ENCODE measurements at places on chromosomes 7 and 10. TPM values are rescaled to one million over a fixed set of nuclear protein-coding genes. Genes with fewer than 3 reads are reported as not detected.

Gene ADAP1
- 220 TPM for total RNA-seq

Gene IFIT1B
- total RNA-seq, result not detected

Gene GPR26
- total RNA-seq, result not detected

Gene CUX1
- total RNA-seq, result 59.8 TPM

Gene LBX1
- total RNA-seq, result not detected

Gene FAM180A
- not detected for total RNA-seq

Gene NUPR2
- not detected for total RNA-seq

Gene HOXA3
- 20.9 TPM for total RNA-seq

Gene MMD2
- not detected for total RNA-seq

Gene STEAP2
- 38.5 TPM for total RNA-seq

Gene SPOCK2
- total RNA-seq, result 205 TPM

Gene TDRD1
- not detected for total RNA-seq

Gene SEMA3A
- 24.3 TPM for total RNA-seq

Gene FKBP6
- not detected for total RNA-seq

Gene NRCAM
- total RNA-seq, result 15.0 TPM

Gene ADRB1
- total RNA-seq, result 0.47 TPM

- no peak for DNase-seq
Observed at GRCh38 chr10:30398193-30398592, 35.8 kb upstream of the MAP3K8 start.

DNA sequence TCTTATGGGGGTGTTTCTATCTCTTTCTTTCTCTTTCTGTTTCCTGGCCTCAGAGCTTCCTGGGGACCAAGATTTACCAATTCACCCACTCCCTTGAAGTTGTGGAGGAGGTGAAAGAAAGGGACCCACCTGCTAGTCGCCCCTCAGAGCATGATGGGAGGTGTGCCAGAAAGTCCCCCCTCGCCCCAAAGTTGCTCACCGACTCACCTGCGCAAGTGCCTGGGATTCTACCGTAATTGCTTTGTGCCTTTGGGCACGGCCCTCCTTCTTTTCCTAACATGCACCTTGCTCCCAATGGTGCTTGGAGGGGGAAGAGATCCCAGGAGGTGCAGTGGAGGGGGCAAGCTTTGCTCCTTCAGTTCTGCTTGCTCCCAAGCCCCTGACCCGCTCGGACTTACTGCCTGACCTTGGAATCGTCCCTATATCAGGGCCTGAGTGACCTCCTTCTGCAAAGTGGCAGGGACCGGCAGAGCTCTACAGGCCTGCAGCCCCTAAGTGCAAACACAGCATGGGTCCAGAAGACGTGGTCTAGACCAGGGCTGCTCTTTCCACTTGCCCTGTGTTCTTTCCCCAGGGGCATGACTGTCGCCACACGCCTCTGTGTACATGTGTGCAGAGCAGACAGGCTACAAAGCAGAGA lies 12.2 kb downstream of the AQP1 start:
- peak; percentile 0 for DNase-seq

GRCh38 chr7:155316427-155317113 lies 18.9 kb downstream of the INSIG1 start:
- DNase-seq, result no peak

- DNase-seq, result no peak
Observed at GRCh38 chr10:30029164-30029871, 30.1 kb downstream of the JCAD start.

- DNase-seq, result no peak
Observed at GRCh38 chr7:47031786-47032535, 550.0 kb downstream of the TNS3 start.

GRCh38 chr7:153522261-153522660 lies 529.9 kb upstream of the DPP6 start:
- no peak for DNase-seq

GRCh38 chr7:17385612-17386011 lies 87.2 kb downstream of the AHR start:
- DNase-seq, result no peak

GRCh38 chr7:30422922-30423321 lies 55.7 kb downstream of the NOD1 start:
- no peak for DNase-seq

DNA sequence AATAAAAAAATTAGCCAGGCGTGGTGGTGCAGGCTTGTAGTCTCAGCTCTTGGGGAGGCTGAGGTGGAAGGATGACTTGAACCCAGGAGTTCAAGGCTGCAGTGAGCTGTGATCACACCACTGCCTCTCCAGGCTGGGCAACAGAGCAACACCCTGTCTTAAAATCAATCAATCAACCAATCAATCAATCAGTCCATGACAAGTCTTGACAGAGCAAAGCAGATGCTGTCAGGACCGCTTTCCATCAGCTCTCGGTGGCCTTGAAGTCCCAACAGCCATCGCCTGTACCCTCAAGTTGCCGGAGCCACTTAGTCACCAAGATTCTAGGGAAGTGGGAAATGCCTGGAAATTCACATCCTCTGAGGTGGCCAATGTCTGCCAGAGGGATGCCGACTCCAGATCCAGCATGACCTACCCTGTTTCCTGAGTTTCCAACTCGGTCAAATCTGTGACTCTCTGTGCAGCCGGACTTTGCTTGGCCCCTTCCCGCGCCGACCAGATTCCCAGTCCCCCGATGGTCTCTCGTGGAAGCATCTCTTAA lies 871 bp upstream of the CCL24 start:
- DNase-seq, result no peak

GRCh38 chr10:48253970-48254657 lies 20.4 kb downstream of the FRMPD2 start:
- DNase-seq, result no peak

GRCh38 chr10:121325490-121326231 lies 272.6 kb downstream of the FGFR2 start:
- no peak for DNase-seq

DNA sequence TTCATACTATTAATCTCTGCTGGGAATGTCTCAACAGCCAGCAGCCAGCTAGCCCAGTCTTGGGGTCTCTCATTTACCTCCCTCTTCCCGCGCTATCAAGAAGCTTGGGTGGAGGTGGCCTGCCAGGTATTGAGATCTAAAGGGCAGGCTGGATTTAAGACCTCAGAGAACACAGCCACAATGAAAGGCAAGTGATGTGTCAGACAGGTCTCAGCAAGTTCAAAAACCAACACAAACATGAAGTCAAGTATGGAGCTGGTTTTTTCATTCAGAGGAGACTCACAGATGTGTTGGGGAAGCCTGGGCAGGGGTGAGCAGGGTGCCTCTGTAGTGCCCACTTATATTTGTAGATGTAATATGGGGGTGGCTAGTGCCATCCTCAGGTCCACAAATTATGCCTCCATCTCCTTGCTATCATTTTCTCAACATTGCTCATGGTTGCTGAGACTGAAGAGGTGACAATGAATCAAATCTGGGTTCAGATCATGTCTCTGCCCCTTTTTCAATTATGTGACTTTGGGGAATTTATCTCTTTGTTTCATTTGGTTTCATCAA lies 27.7 kb upstream of the CROT start:
- DNase-seq, result no peak

- DNase-seq, result peak; percentile 34
Observed at GRCh38 chr10:30000802-30001571, 58.4 kb downstream of the JCAD start.

DNA sequence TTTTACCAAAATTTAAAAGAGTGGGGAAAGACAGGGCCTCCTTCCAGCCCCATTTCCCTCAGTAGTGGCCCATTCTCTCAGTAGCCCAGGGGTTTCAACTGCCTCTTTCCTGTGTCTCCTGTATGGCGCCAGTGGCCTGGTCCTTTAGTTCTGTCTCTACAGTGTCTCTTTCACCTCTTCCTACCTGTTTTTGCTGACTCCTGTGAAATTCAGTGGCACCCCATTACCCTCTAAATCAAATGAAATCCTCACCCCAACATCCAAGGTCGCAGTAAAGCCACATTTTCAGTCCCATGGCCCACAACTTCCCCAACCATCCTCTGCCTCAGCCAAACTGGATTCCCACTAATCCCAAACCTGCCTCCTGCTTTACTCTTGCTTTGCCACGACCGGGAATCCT lies 200.7 kb downstream of the IPMK start:
- no peak for DNase-seq

DNA sequence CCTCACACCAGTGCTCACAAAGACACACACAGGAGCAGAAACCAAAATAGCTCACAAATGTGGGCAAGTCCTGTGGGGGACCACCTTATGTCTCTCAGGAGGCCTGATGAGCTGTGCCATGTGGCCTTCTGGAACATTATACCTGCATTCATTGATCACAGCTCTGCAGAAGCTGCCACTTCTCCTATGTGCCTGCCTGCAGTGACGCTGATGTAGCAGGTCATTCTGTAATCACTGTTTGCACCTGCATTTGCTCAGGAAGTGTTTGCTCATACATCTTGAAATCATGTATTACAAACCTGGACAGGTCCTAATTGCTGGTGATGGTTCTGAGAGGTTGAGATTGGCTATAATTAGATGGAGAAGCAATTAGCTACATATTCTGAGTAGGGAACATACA lies 310.2 kb downstream of the AUTS2 start:
- DNase-seq, result no peak

- no peak for DNase-seq
Observed at GRCh38 chr10:26950934-26951333, 90.2 kb upstream of the ABI1 start.

GRCh38 chr10:16713290-16713689 lies 103.9 kb downstream of the RSU1 start:
- no peak for DNase-seq

DNA sequence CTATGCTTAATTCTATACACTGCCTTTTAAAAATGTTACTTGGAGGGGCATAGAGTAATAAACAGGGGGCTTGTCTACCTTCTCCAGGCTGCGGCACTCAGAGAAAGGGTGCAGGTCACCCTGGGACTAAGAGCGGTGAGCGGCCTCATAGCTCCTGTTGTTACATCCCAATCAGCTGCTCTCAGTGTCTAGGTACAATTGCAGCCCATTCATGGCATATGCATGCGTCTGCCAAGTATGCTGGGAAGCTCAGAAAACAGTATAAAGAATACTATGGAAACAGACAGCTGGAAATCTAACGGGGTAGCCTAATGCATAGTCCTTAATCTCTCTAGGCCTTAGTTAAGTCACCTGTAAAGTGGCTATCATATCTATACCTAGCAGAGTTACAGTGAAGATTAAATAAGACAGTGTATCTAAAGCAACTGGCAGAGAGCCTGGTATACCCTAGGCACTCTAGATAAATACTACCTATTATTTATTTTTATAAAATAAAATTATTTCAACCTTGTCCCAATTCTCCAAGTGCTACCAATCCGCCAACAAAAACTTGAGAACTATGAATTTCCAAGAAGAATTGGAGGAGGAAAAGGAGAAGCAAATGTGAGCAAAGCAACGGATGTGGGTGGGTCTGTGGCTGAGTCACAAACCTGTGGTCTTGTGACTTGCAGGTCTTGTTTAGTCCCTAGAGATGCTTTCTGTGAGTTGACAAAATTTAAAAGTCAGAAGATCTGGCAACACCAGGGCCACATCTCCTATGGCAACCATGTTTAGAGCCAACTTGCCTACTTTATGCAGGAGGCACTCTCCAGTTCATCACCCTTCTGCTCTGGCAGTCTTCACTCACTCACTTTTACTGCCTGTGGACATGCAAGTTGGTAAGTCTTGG lies 183.0 kb downstream of the RAPGEF5 start:
- DNase-seq, result peak; percentile 42

GRCh38 chr10:72812753-72813430 lies 80.6 kb upstream of the OIT3 start:
- DNase-seq, result no peak

- DNase-seq, result no peak
Observed at GRCh38 chr7:134089446-134089845, 37.7 kb upstream of the LRGUK start.

GRCh38 chr10:89887830-89888229 lies 186.4 kb downstream of the KIF20B start:
- DNase-seq, result no peak

GRCh38 chr7:542713-543500 lies 23.3 kb upstream of the PDGFA start:
- DNase-seq, result peak; percentile 77

DNA sequence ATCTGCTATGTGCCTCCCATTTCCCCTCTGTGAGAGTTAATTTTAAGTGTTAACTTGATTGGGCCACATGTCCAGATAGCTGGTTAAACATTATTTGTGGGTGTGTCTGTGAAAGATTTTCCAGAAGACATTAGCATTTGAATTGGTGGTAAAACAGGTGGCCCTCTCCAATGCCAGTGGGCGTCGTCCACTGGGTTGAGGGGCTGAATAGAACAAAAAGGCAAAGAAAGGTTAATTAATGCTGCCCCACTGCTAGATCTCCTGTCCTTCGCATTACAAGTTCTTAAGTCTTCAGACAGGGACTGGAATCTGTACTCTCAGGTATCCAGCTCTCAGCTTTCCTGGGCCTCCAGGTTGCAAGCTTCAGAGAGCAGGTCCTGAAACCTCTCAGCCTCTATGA lies 1160.9 kb upstream of the LRRN3 start:
- DNase-seq, result no peak

DNA sequence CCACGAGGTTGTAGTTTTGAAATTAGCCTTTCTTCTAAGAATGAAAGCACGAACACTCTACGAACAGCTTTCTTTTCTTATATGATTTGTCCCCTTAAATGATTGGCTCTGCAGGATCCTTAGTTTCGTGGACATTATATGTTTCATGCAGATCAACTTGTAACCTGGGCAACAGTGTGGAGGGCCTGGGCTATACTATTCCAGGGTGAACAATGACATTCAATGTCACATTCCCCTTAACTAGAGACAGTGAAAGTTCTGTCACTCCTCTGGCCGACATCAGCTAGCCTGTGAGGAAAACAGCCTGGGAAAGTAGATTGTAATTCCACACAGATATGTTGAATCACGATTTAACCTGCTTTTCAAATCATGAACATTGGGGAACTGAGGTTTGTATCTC lies 23.4 kb downstream of the TAS2R16 start:
- DNase-seq, result no peak

GRCh38 chr7:117247809-117248208 lies 75.0 kb downstream of the WNT2 start:
- no peak for DNase-seq

- no peak for DNase-seq
Observed at GRCh38 chr7:70660819-70661191, 471.1 kb upstream of the GALNT17 start.

DNA sequence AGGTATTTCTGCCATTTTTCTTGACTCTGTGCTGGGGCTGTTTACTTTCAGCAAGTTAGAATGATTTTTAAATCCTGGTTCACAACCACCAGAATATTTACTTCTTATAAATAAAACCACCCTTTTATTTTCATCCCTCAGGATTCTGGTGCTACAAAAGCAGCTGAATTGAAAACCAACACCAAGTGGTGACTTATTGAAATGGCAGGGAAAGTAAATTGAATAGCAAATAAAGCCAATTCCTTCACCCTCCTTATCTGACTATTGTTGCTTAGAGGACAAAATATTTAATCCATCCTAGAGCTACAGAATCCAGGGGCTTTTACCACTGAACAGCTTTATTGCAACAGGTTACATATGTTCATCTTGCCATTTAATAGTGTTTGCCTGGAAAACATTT lies 828.6 kb upstream of the GHITM start:
- no peak for DNase-seq

GRCh38 chr7:78690174-78690573 lies 763.3 kb downstream of the MAGI2 start:
- DNase-seq, result no peak

DNA sequence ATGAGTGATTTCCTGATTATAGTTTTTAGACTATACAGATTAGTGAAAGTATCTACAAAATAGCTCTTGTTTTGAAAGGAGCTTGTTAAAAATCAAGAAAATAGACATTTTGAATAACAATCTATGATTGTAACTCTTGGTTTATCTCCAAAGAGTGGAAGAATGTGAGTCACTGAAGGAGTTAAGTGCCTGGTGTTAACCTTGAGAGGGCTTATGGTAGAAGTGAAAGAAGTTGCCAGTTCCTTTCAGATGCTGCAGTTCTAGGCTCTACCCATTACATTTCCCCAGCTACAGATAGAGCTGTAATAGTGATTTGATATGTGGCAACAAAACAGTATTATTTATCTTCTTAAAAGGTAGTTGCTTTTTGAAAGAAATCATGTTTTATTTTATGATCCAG lies 12.7 kb downstream of the NRBF2 start:
- no peak for DNase-seq

Data from Calu3 (cell line).